ENCODE measurements at places on chromosomes 12 and 14.

GRCh38 chr14:95063391-95063790, 93.9 kb downstream of the DICER1 start:
- no peak for DNase-seq

DNA sequence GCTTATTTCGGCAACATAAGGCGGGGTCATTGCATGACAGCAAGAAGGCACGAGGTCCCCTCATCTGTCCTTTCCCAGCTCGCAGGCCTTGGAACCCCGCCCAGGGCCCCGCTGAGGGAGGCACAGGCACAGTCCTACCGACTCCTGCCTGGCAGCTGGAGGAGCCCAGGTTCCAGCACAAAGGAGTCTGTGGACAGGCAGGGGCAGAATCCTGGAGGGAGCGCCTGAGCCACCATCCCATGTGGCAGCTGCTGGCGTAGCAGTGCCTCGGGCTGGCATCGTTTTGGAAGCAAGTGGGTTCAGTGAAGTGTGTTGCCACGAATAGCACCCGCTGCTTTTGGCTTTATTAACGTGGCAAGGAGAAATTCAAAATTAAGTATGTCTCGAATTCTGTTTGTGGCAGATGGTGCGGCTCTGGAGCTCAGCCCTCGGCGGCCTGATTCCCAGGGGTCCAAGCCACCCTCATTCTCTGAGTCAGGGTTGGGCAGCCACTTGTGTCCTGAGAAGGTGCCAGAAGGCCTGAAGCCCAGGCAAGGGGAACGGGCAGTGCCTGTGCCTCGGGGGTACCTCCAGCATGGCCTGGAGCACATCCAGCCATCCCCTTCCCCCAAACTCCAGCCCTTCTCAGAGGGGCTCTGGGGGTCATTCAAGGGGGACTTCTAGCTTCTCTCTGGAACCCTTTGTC, 35.9 kb downstream of the SLC8B1 start:
- no peak for DNase-seq

DNA sequence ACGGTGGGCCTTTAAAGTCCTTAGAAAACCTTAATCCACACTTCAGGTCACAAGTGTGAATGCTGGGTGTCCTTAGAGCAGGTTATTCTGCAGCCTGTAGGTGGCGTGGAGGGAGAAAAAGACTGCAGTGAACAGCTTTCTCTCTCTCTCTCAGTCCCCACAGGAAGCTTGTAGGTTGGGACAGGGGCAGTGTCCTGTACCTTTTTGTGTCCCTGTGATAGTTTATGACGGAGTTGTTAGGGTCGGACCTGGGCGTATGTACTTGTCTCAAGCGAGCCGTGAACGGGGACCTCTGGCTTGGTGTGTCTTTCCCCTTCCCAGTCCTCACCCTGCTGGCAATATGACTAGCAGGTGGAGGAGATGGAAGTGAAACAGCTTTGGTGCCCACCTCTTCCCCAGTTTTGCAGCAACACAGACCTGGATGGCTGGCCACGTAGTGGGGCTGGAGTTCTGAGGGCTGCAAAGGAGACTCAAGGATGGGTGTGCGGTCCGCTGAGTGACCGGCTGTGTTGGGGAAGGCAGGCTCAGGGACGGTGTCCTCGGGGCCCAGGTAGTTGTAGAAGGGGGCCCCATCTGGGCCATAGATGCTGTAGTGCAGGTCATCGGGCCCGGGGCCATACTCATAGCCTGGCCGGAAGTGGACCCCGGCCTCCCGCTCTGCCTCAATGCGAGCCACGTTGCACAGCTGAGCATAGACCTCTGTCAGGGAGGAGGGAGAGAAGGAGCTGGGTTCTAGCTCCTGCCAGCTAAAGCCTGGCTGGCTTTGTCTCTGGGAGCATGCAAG, 8.9 kb downstream of the ISCA2 start:
- DNase-seq, result peak; percentile 51

DNA sequence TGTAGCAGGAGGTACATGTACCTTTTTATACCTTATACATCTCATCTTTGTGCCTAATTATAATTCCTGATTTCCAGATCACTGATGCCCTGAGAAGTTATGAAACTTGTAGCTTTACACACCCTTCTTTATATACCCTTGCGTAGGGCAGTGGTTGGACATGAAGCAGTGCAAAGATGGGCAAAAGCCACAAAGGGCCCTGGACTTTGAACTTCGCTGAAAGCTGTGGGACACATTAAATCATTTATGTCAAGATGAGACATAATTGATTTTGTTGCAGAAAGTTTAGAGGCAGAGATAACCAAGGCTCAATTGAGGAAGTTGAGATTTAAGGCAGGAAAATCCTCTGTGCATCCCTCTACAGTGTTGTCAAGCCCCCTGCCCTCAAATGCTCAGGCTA, 170.0 kb downstream of the SLC2A13 start:
- no peak for DNase-seq

GRCh38 chr12:120007272-120007671, 18.2 kb downstream of the BICDL1 start:
- DNase-seq, result no peak

DNA sequence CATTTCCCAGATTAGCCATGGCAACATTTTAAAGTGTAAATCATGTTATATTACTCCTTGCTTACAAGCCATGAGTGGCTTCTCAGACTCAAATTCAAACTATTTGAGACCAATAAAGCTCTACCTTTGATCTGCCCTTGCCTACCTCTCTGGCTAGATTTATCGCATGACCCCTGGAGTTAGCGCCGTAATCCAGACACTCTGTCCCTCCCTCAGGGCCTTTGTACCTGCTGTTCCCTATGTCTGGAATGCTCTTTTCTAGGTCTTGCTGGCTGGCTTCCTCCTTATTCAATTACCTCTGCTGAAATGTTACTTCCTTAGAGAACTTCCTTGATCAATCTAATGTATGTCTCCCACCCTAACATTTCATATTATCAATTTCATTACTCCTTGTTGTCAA, 16.3 kb downstream of the SIX4 start:
- no peak for DNase-seq
